Uterus (tissue), 4 donors: ENCODE measurements at places on chromosomes 13 and 19. TPM values are rescaled to one million over a fixed set of nuclear protein-coding genes. Genes with fewer than 3 reads are reported as not detected.
A peak's percentile ranks its signal among the peaks of the same experiment; 100 is the strongest.

GRCh38 chr13:113509989-113510388, 19.5 kb upstream of the DCUN1D2 start:
- DNase-seq, result no peak

- no peak for DNase-seq
Observed at GRCh38 chr13:46168783-46169182, 13.2 kb downstream of the LCP1 start.

GRCh38 chr19:33528404-33528803, 6.8 kb upstream of the PEPD start:
- no peak for DNase-seq

The IGSF23 gene
- total RNA-seq, result not detected

The UTP14C gene
- 40.3 TPM for total RNA-seq

The ZNF208 gene
- 2.3 TPM for total RNA-seq

The CADM4 gene
- total RNA-seq, result 14.9 TPM

- DNase-seq, result no peak
Observed at GRCh38 chr13:108780706-108781105, 151.3 kb downstream of the MYO16 start.

DNA sequence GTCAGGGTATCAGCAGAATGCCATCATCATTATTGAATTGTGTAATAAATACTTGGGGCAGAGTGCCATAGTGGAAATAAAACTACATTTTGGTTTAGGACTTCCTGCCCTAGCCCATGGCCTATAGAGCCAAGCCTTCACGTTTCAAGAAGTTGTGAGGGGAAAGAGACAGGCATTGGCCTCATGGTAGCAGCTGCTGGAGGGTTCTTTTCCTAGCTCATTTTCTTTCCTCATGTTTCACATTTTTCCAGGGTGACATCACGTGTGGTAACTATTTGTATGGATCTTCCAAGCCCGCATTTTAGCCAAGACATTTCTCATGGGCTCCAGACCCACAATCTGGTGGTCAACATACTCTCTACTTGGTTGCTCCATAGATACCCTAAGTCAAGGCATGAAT, 80.4 kb downstream of the LRCH1 start:
- DNase-seq, result no peak

DNA sequence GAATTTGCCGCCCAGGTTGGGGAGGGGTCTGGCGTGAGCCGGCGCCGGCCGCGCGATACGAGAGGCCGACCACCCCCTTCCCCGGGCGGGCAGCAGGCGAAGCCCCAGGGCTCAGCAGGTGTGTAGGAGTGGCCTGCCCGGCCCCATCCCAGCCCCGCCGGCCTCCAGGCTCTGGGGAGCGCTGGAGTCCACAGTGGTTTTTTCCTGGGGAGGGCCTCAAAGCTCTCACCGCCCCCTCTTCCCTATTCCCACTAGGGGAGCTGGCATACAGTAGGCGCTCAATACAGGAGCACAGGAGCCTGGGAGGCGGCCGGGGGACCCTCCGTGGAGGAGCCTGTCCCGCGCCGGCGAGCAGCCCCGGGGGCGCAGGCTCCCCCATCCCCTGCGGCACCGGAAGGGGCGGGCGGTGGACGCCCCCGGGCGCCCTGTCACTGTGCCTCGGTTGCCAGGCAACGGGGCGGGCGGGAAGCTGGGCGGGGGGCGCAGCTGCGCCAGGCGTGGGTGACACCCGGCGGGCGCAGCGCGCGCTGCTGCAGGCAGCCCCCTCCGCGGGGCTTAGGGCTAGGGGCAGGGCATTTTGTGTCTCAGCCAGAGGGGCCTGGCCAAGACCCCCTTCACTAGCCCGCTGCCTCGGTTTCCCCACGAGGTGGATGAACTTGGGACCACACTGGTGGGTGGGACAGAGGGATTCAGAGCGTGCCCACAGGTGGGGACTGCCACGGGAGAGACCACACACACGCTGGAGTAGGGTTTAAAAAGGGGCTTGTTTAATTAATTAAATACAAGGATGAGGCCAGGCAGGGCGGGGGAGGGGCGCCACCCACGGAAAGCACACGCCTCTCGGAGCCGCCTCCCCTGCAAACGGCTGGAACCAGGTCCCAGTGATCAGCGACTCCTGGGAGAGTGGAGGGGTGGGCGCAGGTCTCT, 3.6 kb upstream of the REXO1 start:
- DNase-seq, result no peak

The IGFL2 gene
- not detected for total RNA-seq

The SEMA6B gene
- 7.2 TPM for total RNA-seq

DNA sequence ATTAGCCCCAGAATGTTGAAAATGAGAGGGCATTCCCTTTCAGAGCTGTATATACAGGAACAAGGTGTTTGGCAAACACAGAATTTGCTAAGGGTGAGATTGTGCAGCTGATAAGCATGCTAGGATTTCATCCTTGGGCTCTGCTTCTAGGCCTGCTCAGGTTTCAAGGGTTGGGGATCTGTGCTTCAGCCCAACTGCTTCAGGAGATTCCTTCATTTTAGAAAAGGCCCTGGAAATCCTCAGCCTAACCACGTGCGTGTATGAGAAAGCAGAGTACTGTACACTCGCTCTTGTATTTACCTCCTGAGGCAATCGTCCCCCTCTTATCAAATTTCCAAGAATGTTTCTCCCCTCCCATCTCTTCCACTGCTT, 291.6 kb upstream of the ARGLU1 start:
- DNase-seq, result no peak

- peak; percentile 56 for DNase-seq
Observed at GRCh38 chr19:1001538-1002166, 1.4 kb downstream of the GRIN3B start.

- no peak for DNase-seq
Observed at GRCh38 chr13:25775986-25776385, 275.8 kb downstream of the SHISA2 start.

The FPR2 gene
- not detected for total RNA-seq

GRCh38 chr19:31501427-31502195, 152.4 kb upstream of the TSHZ3 start:
- DNase-seq, result no peak

The RASIP1 gene
- 105 TPM for total RNA-seq

- DNase-seq, result no peak
Observed at GRCh38 chr13:111295886-111296285, 24.6 kb upstream of the TEX29 start.

DNA sequence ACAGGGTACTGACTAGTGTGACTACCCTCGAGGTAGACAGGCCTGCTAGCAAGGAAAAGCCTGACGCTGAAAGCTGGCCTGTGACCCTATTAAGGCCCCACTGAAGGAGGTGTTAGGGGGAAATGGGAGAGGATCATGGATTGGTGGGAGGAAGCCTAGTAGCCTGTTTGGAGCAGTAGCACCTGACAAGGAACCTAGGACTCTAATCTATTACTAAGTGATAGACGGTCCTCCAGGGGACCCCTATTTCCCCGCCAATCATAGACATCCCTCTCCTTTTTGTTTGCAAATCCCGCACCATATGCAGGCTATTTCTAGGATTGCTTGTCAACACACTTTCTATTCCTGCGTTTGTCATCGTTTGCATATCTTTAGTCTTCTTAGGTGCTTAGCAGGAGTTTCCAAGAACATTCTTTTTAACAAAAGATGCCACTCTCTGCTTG, 1338.8 kb upstream of the MIR17HG start:
- DNase-seq, result no peak

DNA sequence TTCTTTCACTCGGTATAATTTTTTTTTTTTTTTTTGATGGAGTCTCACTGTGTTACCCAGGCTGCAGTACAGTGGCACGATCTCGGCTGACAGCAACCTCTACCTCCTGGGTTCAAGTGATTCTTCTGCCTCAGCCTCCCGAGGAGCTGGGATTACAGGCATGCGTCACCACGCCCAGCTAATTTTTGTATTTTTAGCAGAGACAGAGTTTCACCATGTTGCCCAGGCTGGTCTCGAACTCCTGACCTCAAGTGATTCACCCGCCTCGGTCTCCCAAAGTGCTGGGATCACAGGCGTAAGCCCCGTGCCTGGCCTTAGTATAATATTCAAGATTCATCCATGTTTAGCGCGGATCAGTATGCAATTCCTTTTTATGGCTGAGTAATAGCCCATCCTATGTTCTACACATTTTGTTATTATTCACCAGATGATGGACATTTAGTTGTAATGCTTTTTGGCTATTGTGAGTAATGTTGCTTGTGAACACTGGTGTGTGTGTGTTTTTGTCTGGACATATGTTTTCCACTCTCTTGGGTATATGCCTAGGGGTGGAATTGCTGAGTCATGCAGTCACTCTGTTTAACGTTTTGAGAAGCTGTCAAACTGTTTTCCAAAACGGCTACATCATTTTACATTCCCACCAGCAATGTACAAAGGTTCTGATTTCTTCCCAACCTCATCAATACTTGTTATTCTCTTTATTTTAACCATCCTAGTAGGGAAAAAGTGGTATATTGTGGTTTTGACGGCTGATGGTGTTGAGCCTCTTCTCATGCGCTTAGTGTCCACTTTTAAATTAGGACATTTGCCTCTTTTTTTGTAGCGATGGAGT, 22.9 kb downstream of the PLEKHF1 start:
- DNase-seq, result no peak

The TMEM221 gene
- total RNA-seq, result 2.2 TPM

DNA sequence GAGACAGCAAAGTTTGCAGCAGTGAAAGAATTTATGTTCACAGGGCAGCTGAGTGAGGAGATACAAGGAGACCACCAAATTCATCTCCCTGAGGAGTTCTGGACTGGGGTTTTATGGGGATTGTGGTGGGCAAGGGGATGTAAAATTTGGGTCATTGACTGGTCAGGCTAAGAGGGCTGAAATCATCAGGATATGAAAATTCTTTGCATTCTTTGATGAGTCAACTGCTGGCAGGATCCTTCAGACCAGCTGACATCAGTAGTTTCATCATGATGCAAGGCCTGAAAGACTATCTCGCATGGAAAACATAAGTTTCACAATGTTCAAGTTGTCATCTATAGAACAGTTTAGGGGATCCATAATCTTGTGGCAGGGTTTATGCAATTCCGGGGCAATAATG, 869.5 kb upstream of the PCDH9 start:
- DNase-seq, result no peak

The OXGR1 gene
- not detected for total RNA-seq

GRCh38 chr19:3370214-3370720, 3.9 kb downstream of the NFIC start:
- DNase-seq, result peak; percentile 72

The WDR87 gene
- not detected for total RNA-seq

The NBEA gene
- total RNA-seq, result 22.1 TPM

The OR7A5 gene
- not detected for total RNA-seq

The CD37 gene
- 5.9 TPM for total RNA-seq
